ENCODE measurements at places on chromosomes 16 and 17. TPM values are rescaled to one million over a fixed set of nuclear protein-coding genes. Genes with fewer than 3 reads are reported as not detected.

SGCA gene
- polyA plus RNA-seq, result 225 TPM

ARMC5 gene
- 6.6 TPM for polyA plus RNA-seq

DNA sequence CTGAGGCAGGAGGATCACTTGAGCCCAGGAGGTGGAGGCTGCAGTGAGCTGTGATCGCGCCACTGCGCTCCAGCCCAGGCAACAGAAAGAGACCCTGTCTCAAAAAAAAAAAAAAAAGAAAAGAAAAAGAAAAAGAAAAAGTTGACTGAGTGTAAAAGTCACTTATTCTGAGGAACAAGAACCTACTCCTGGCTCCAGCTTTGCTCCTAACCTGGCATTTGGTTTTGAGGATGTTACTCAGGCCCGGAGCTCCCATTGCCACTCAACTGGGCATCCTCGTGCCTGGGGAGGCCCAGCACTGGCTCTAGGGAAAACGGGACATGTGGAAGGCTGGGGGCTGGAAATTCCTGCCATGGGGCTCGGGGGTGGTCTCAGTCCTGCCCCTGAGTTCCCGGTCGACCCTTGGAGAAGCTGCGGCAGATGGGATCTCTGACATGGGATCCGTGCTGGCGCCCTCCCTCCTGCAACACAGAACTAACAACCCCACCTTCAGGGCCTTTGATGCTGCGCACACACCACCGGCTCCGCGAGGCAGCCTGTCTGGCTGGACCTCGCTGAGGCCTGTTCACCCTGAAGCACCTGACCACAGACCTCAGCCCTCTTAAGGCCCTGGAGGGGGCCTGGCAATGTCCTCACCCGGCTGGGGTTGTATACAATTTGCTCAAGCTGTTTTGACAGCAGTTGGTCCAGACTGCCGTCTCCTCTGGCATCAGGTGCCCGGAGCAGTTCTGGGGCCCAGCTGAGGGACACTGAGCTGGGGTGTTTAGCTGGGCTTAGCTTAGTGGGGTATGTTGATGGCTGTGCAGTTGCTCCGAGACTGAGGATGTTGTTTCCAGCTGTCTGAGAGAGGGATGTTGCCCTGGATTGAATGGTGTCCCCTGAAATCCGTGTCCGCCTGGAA lies 12.3 kb downstream of the CD7 start:
- DNase-seq, result no peak

DNA sequence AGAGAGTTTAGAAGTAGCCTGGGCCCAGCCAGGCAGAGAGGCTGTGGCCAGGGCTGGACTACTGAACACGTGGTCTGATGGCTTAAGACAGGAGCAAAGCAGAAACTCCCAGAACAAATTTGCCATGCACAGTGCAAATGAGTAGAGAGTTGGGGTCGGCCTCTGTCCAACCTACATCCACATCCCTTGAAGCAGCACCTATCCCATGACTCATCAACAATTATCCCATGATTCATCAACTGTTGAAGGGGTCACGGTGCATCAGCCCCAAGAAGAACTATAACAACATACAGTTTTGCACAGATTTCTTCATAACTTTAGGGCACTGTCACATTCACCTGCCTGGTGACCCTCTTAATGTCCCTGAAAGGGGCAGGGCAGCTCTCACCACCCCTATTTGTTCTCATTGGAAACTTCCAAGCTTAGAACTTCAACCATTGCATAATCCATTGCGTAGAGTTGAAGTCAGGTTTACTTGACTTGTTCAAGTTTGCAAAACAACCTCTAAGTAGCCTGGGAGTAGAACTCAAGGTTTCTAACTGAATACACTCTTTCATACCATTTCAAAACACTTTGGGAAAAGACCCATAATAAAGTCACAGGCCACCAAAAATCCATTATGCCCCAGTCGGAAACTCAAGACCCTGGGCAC lies 235.2 kb upstream of the CDH5 start:
- DNase-seq, result no peak

- DNase-seq, result no peak
These were observed 25.0 kb downstream of the USP10 start for GRCh38 chr16:84724606-84725309.

GRCh38 chr16:21339941-21340340 lies 61.9 kb upstream of the CRYM start:
- DNase-seq, result no peak

- peak; percentile 64 for DNase-seq
These were observed 156.7 kb downstream of the ZNF423 start for GRCh38 chr16:49698931-49699840.

CD300A gene
- polyA plus RNA-seq, result 0.72 TPM

DNA sequence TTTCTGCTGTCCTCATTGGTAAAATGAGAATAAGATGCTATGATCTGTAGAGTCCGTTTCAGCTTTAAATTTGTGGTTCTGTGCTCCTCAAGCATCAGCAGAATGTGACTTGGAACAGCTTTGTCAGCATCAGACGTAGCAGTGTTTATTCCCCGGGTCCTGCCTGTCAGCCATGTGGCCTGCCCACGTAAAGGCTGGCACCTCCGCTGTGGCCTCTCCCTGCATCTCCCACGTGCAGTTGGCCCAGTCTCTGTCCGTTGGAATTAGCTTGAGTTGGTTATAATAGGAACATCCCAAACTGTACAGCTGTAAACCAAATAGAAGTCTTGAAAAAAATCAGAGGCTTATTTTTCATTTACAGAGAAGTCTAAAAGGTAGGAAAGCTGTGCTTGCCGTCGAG lies 61.7 kb downstream of the ARHGAP44 start:
- no peak for DNase-seq

DNA sequence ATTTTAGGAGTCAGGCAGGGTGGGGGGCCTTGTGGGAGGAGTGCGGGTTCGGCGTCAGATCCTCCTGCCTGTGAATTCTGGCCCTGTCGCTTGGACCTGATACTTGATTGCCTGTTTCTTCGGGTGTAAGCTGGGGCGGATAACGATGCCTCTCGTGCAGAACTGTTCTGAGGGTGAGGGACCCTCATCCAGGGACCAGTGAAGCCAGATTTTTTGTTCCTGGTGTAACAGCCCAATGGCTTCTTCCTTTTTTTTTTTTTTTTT lies 1.3 kb downstream of the TBCD start:
- no peak for DNase-seq

GRCh38 chr17:62696256-62696655 lies 68.8 kb downstream of the MRC2 start:
- DNase-seq, result no peak

DNA sequence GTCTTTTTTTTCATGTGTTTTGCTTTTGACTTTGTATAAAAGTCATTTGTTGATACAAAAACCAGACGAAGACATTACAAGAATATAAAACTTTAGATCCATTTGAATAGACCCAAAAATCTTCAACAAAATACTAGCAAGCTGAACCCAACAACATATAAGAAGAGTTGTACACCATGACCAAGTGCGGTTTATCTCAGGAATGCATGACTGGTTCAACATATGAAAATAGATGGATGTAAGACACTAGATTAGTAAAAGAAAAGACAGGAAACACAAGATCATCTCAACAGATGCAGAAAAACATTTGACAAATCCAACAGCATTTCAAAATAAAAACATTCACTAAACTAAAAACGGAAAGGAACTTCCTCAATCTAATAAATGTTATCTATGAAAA lies 69.0 kb downstream of the TBC1D16 start:
- no peak for DNase-seq

FAM83G gene
- 1.5 TPM for polyA plus RNA-seq

CYTH1 gene
- polyA plus RNA-seq, result 28.1 TPM

DNA sequence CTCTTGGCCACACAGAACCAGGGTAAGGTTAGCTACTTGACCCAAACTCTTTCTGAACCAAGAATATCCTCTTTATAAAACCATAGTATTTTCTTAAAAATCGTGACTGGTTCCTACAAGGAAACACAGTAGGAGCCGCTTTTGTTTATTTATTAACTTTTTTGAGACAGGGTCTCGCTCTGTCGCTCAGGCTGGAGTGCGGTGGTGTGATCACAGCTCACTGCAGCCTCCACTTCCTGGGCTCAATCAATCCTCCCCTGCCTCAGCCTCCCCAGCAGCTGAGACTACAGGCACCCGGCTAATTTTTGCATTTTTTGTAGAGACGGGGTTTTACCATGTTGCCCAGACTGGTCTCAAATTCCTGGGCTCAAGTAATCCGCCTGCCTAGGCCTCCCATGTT lies 14.7 kb upstream of the LITAF start:
- DNase-seq, result no peak

ZNF174 gene
- 8.1 TPM for polyA plus RNA-seq

- no peak for DNase-seq
These were observed 7.3 kb downstream of the DBNDD1 start for GRCh38 chr16:90011908-90012501.

DNA sequence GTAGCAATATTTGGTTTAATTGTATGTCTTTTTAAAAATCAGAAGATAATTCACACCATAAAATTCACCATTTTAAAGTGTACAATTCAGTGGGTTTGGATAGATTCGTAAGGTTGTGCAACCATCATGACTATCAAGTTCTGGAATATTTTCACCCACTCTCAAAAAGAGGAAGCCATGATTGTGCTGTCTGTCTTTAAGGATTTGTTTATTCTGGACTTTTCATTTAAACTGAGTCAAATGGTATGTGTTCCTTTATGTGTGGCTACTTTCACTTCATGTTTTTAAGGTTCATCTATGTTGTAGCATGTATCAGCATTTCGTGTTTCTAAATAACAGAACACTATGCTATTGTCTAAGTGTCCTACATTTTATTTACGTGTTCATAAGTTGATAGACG lies 68.1 kb upstream of the CPHXL start:
- DNase-seq, result no peak

SLC13A2 gene
- 0.03 TPM for polyA plus RNA-seq

SLC38A8 gene
- polyA plus RNA-seq, result 25.3 TPM

IRX5 gene
- polyA plus RNA-seq, result 19.2 TPM

DNA sequence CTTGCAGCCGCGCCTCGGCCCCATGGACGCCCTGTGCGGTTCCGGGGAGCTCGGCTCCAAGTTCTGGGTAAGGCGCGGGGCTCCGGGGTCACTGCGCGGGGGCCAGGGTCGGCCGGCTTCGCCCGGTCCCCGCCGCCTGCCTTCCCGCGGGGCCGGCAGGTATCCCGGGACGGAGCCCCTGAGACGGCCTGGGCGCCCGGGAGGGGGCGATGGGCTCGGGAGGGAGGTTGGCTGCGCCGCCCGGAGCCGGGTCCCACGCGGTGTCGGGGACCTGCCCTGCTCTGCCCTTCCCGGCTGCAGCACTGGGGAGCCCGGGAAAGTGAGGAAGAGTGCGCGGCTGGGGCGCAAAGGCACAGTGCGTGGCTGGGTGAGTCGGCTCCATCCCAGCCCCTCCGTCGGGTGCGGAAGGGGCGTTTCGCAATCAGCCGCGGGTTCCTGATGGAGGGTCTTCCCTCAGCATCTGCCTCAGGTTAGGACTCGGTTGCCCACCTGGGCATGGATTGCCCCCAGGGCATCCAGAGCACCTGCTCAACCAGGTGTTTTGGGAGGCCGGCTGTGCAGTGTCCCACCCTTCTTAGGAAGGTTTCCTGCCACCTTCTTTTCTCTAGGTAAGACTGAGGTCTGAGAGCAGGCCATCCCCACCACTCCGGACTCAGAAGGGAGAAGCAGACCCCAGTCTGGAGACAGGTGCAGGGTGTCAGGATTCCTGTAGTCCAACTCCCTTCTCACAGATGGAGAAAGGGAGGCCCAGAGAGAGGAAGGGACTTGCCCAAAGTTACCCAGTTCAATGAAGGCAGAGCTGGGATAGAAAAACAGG lies 442 bp downstream of the ABCC3 start:
- no peak for DNase-seq

- no peak for DNase-seq
These were observed 3.1 kb downstream of the GSG1L2 start for GRCh38 chr17:9818760-9819159.

DNA sequence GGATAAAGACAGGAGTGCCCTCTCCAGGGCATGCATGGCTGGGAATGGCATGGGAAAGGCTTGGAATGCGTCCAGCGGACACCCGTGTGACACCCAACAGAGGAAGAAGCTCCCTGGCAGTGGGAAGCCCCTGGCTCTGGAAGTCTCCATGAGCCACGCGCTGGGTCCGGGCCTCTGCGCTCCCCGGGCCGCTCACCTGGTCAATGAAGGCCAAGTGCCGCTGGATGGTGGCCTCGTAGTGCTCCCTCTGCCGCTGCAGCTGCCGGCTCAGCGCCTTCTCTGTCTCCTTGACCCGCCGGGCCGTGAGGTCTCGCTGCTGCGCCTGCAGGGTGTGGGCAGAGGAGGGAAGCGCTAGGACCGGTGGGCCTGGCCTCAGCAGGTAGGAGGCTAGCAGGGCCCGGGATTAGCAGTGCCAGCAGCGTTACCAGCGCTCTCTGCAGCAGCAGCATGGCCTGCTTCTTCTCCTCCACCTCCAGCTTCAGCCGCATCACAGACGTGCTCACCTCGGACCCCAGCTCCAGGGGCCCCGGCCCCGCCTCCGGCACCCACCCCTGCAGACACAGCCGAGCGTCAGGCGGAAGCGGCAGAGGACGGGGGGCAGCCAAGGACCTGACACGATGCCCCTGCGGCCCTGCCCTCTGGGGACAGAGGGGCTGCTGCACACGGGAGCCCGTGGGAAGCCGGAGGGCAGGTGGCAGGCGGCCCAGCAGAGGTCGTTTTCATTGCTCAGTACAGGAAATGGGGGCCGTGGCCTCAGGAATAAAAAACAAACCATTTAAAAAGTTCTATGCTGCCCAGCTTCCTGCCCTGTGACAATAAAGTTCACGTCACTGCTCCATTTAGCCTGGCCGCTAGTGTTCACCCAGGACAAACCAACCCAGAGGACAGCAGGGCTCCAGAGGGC lies 26.0 kb downstream of the CEP131 start:
- DNase-seq, result no peak

GRCh38 chr17:76527430-76528111 lies 9.9 kb downstream of the CYGB start:
- peak; percentile 75 for DNase-seq

GRCh38 chr16:11020792-11021551 lies 76.6 kb downstream of the CLEC16A start:
- DNase-seq, result no peak

DNA sequence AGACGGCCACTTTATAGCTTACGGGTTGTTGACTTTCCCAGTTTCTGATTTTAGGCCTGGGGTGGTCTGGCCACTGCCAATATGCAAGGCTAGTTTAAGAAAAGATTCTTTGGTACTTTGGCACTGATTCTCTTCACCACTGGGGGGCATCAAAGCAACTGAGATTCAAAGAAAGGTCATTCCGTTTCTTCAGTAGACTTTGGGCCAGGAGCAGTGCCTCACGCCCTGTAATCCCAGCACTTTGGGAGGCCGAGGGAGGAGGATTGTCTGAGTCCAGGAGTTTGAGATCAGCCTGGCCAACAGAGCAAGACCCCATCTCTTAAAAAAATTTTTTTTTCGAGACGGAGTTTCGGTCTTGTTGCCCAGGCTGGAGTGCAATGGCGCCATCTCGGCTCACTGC lies 53.0 kb downstream of the RPA1 start:
- DNase-seq, result no peak

DNA sequence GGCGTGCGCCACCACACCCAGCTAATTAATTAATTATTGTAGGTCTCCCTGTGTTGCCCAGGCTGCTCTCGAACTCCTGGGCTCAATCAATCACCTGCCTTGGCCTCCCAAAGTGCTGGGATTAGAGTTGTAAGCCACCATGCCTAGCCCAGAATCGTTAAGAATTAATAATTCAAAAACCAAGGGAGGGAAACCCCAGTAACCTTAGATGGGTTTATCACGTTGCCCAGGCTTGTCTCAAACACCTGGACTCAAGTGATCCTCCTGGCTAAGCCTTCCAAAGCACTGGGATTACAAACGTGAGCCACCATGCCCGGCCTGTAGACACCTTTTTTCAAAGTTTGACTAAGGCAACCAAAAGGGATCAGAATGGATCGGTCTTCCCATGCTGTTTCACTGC lies 21.6 kb downstream of the CD300LF start:
- DNase-seq, result no peak

- peak; percentile 71 for DNase-seq
These were observed 470 bp upstream of the CDK3 start for GRCh38 chr17:76000016-76000754.
